ENCODE measurements at places on chromosomes 6 and 20.

DNA sequence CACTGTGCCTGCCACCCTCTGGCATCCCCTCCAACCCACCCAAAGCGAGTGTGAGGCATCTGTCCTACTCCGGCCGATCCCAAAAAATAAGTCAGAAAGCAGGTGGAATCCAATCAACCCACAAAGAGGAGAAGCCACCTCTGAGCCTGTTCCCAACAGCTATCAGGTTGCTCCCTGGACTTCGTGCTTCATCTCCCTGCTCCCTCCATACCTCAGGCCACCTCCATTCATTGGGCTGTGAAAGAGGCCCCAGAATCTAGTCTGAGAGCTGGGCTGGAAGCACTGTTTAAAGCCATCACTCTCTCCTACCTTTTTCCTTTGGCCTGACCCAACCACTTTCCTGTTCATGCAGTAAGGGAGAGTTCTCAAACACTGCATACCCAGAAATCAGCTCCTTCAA, 106.1 kb downstream of the ZMYND8 start:
- no peak for DNase-seq

DNA sequence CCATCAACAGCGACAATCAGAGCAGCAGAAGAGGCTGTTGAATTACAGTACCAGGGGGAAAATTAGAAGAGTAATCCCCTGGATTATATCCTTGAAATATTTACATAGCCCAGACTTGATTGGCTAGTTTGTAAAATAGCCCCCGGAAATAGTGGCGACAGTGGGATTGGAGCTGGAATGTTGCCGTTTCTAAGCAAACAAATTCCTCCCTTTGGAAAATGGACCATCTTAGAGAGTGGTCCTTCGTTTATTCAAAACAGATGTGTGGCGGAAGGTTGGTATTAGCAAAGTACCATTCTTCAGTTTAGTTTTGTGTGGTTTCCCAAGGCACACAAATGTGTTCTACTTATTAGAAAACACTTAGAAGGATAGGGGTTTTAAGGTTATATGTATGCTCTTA, 4.5 kb upstream of the EPB41L2 start:
- no peak for DNase-seq

DNA sequence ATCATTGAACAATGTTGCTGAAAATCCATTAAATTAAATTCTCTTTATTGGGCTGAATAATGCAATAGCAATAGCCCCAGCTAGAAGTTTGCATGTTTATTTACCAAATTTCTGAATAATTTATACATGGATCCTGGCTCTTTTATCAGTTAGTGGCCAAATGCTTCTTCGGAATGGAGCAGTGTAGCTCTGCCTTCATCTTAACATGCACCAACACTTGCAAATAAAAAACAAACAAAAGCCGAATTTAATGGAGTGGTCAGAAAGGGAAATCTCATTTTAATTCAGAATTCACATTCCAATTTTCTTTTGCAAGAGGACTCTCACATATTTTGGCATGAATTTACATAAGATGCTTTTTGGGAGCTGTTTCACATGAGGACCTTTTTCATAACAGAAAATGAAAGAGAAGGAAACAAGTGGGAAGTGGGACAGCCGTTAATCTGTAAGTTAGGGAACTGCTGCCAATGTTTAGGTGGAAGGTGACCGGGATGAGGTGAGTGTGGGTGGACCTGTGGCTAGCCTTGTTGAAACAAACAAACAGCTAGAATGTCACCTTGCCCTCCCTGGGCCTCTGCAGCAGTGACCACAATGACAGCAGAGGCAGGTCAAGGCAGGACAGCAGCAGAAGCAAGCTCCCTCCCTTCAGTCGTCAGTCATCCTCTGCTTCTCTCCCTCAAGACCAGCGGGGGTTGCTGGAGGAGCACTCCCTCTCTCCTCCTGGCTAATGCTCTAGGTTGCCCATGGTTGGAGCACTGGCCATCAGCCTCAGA, 73.2 kb downstream of the INSM1 start:
- DNase-seq, result no peak

DNA sequence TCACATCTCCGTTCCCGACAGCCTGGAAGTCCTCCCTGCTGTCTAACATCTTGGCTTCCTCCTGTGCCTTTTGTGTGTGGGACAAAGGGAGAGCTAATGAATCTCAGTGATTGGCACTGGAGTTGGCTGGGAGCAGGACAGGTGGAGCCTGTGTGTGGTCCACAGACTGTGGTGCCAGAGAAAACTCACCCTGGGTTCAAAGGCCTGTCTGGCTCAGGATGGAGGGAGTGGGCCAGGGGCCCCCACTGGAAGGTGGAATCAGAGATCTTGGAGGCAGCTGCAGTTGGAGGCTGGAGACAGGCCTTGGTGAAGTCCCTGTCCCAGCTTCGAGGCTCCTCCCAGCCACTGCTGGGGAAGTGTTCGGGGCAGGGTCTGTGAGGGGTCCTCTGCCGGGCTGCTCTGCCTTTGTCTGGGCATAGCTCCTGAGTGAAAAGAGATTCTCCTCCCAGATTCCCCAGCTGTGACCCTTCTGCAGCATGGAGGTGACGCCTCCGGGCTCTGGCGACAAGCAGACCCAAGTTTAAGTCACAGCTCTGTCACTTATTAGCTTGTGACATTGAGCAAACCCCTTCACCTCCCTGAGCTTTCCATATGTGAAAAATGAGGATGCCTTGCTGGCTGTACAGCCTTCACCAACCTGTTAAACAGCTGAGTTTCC, 13.9 kb upstream of the ITPR3 start:
- no peak for DNase-seq

DNA sequence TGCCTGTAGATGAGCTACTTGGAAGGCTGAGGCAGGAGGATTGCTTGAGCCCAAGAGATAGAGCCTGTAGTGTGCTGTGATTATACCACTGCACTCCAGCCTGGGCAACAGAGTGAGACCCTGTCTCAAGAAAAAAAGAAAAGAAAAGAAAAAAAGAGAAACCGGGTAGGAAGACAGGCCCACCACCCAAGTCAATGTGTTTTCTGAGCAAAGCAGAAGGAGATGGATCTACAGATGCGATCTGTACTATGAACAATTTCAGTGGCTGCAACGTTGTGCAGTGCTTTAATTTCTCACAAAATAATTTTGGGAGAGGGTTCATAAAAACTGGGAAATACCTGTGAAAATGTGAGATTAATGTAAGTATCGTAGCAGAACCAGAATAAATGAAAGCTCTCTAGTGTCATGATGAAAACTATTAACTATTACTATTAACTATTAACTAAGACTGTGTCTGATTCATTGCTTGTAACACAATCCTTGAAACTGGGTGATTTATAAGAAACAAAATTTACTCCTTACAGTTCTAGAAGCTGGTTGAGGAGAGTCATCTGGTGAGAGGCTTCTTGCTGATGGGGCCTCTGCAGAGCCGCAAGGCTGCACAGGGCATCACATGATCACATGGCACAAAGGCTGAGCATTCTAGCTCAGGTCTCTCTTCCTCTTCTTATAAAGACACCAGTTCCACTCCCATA, 233.1 kb upstream of the ZNF217 start:
- no peak for DNase-seq

GRCh38 chr20:63056236-63057170, 49.7 kb upstream of the BHLHE23 start:
- no peak for DNase-seq

DNA sequence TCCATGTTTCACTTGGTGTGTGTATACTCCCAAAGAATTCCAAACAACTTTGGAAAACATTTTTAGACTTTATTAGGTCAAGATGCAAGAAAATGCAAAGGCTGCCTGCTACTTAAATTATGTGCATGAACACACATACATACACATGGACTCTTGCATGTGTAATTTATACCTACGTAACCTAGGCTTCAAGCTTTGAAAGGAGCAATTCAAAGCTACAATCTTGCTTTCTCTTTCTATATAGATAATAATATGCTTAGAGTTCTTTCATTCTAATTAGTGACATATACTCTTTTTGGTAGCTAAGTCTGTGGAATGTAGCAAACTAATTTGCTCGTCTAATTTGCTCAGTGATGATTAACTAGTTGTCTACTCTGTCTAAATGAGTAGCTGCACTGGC, 146.5 kb downstream of the EPHA7 start:
- DNase-seq, result no peak

- no peak for DNase-seq
These were observed 109.9 kb upstream of the SUPT3H start for GRCh38 chr6:45487645-45488044.

DNA sequence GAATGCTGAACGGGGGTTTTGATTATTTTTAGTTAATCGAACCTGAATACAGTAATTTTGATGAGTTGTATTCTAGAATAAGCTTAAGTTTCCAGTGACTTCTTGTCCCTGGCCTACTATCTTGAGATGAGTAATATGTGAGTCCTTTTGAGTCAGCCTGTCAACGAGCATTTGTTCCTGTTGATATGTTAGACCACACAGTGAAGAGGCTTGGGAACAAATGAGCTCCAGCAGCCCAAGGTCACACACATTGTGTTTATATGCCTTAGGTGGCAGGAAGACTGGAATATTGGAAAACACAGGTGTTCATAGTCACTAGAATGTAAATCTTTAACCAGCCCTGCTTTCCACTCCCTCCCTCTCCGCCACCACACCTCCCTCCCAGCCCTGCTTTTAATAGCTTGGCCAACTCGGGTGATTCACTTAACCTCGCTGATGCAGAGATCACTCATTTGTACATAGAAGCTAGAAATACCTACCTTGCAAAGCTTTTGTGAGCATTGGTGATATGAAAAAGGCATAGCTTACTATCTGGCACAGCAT, 9.1 kb downstream of the SMPDL3A start:
- no peak for DNase-seq

DNA sequence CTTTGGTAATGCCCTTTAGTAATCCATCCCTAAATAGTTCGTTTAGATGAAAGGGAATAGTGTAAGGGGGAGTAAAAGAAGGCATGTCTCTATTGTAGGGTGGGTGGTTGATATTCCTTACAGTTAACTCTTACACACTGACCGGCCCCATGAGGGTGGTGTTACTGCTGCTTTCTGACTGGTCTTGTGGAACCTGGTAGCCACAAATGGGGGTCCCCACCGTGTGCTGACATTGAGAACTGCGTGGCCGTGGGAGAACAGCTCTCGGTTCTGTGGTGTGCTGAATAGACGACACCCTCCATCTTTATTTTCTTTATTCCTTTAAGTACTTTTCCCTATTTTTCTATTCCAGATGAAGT, 19.3 kb downstream of the MRAP2 start:
- no peak for DNase-seq

GRCh38 chr20:9402141-9402540, 112.2 kb upstream of the LAMP5 start:
- DNase-seq, result no peak

GRCh38 chr6:154478021-154478700, 32.3 kb downstream of the CNKSR3 start:
- DNase-seq, result no peak

- DNase-seq, result no peak
These were observed 4.8 kb upstream of the ASF1A start for GRCh38 chr6:118889163-118889562.

GRCh38 chr6:107156617-107157016, 41.3 kb upstream of the BEND3 start:
- no peak for DNase-seq

- DNase-seq, result no peak
These were observed 34.9 kb downstream of the SLC22A23 start for GRCh38 chr6:3421791-3422434.

DNA sequence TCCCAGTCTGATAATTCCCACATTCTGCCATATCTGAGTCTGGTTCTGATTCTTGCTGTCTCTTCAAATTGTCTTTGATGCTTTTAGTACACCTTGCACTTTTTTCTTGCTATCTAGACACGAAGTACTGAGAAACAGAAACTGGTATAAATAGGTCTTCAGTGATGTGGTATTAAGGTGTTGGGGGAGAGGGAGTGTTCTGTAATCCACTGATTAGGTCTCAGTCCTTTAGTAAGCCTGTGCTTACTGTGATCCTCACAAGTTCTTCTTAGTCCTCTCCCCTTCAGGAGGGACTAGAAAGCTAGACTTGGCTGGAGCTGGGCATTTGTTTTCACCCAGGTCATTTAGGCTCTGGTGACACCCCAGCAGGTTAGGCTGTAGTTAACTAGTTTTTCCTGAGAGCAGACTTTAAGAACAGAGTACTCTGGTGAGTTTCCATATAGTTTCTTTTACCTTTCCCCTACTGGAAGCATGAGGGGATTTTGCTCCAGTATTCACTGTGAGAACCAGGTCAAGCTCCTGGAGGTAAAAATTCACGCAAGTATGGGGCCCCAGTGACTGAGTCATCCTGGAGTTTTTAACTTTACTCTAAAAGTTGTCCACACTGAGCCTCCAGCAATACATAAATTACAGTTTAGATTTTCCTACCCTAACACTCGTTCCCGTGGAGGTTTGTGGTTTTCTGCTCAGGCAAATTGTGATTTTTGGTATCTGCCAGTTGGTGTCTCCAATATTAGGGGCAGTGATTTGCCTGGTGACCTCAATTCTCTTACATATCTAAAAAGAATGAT, 154.6 kb downstream of the CDKAL1 start:
- DNase-seq, result no peak

All from stimulated activated CD4-positive, alpha-beta T cell treated with anti-CD3 and anti-CD28 coated beads, Interleukin-1b, Interleukin-23, amount 100 ng/mL, for 24 hours (primary cell).